ENCODE measurements at places on chromosomes 4 and X.
A peak's percentile ranks its signal among the peaks of the same experiment; 100 is the strongest.

DNA sequence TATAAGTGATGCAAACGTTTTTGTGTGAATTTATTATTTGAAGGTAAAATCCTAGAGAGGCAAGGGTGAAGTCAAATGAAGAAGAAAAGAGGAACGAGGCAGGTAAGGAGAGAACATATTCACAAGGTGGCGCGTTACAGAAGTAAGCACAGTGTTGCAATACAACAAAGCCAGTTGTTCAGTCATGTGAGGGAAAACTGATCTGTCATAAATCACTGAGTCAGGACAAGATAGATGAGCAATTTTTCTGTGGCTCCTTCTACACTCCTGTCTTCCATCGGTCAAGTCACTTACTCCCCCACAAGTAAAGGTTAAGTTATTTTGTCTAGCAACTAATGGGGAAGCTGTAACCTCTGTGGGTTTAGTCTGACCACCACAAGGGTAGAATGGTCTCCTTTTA is 203.0 kb upstream of the GK2 start:
- no peaks in the 10 kb centered on the region for H3K36me3 ChIP-seq
- no peak for DNase-seq
- H3K4me3 ChIP-seq: no peak overlapping the region
- H3K4me1 ChIP-seq: no peaks in the 10 kb centered on the region
- no peaks in the 10 kb centered on the region for H3K27me3 ChIP-seq

DNA sequence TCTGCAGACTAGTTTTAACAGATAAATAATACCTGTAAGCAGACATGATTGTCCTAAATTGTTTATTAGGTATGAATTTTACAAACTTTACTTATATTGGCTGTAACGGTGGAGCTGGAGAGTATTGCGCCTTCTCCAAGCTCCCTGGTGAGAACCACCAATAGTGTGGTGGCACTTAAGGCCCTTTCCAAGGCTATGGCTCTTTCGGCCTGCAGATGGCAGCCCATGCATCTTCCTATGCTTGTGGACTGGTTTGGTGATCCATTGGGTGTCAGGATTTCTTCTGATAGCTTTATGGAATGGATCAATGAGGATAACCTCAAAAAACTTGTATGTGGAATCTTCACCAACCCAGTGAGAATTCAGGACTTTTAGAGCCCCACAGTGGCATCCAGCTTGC is 7.8 kb downstream of the LARP1B start:
- no peaks in the 10 kb centered on the region for H3K27me3 ChIP-seq
- no peak overlapping the region for H3K27ac ChIP-seq
- no peak for DNase-seq
- H3K4me1 ChIP-seq: no peaks in the 10 kb centered on the region
- no peak overlapping the region for H3K4me3 ChIP-seq
- no peaks in the 10 kb centered on the region for H3K36me3 ChIP-seq

DNA sequence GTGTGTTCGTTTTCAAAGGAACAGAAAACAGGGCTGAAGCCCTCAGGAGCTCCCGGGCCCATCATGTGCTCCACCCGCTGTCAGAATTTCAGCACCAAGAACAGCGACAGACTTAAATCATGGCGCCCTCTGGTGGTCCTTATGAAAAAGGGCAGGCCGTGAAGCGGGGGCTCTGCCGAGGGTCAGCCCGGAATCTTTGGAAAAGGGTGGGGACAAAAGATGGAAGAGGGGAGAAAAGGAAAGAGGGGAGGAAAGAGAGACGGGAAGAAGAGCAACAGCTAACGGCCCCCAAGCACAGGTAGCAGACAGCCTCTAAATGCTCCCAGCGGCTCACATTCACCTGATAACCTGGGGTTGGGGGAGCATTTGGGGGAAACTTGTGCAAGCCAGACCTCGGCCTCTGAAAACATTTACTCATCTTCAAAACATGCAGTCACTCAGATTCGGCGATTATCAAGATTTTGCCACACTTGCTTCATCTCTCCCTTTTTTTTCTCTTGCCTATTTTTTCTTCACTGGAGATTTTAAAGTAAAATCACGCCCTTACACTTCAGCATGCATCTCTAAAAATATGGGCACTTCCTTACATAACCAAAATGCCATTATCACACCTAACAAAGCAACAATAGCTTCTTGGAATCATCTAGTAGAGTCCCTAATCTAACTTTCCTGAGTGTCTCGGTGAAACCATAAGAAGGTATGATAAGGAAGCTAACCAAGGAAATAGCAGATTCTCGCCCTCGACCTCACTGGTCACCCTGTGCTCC is 28.1 kb upstream of the MAN2B2 start:
- H3K27me3 ChIP-seq: no peaks in the 10 kb centered on the region
- no peaks in the 10 kb centered on the region for H3K36me3 ChIP-seq
- DNase-seq: no peak
- H3K4me3 ChIP-seq: no peak overlapping the region
- no peak overlapping the region for H3K27ac ChIP-seq

- H3K4me3 ChIP-seq: no peak overlapping the region
- H3K36me3 ChIP-seq: peaks cover 9% of the 10 kb centered on the region
- peaks cover 17% of the 10 kb centered on the region for H3K4me1 ChIP-seq
- H3K27me3 ChIP-seq: no peaks in the 10 kb centered on the region
Observed at GRCh38 chr4:76199664-76200211, 13.9 kb downstream of the SCARB2 start.

DNA sequence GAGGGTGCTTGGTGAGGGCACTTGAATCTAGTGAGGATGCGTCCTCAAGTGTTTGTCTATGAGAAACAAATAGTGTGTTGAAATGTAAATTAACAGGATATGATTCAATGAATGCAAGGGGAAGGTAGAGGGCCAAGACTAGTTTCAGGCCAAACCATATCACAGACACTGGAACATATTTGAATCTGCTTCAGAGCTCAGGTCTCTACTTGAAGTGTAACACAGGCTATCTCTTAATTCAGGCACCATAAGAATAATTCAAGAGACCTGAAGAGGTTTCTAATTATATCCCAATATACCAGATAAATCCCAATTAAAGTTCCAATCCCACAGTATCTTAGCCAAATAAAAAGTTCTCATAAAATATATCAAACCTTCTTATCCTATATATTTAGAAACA is 146.5 kb upstream of the INTU start:
- no peak overlapping the region for H3K27ac ChIP-seq
- H3K36me3 ChIP-seq: no peaks in the 10 kb centered on the region
- H3K4me1 ChIP-seq: no peaks in the 10 kb centered on the region
- H3K27me3 ChIP-seq: no peaks in the 10 kb centered on the region
- DNase-seq: no peak

DNA sequence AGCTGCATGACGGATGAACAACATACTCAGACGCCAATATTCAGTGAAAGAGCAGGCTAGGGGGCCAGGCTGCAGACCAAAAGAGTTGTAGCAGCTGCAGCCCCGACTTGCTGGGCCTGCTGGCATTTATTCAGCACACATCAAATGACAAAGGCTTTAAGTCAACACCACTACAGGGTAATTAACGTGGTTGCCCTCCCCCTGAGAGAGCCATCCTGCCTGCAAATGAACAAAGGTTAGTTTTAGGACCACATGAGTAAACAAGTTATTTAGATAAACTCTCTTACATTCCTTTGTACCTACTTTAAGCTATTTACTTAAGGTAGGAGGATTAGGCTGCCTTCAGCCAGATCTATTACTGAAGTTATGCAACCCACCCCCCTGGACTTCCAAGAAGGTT is 1329.1 kb downstream of the PCDH18 start:
- H3K27me3 ChIP-seq: no peaks in the 10 kb centered on the region
- H3K4me1 ChIP-seq: no peaks in the 10 kb centered on the region
- no peak for DNase-seq
- H3K27ac ChIP-seq: no peak overlapping the region
- H3K36me3 ChIP-seq: no peaks in the 10 kb centered on the region
- H3K4me3 ChIP-seq: no peak overlapping the region

DNA sequence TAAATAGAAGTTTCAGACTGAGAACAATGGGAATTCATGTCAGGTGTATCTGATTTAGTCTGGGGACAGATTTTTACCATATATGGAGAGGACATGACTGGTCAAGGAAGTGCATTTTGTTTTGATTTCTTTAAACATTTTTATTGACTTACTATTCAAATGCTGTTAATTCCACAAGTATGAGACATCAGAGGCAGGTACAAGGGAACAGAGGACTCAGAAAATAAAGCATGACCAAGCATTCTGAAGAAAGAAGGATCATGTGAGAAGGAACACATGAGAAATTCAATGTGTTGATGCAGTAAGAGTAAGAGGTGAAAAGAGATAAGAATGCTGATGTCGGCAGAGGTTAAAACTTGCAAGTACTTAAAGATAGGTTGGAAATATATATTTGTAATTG is 1452.6 kb downstream of the PCDH7 start:
- H3K4me1 ChIP-seq: peaks cover 10% of the 10 kb centered on the region
- H3K36me3 ChIP-seq: no peaks in the 10 kb centered on the region
- H3K27me3 ChIP-seq: no peaks in the 10 kb centered on the region
- H3K27ac ChIP-seq: no peak overlapping the region

DNA sequence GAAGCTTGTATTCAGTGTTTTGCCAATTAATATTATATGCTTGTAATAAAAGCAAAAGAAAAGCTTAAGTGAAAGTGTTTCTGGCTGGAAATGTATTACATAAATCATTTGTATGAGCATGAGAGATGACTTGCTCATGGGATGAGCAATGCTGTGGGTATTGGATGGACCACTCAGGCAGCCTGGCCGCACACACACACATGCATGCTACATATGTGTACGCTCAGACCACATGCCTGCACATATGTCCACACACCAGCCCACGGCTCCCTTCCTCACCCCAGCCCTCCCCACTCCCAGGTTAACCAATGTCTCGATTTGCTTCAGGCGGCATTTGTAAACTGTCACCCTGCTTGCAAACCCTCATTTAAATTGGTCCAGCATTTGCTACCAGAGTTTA is 55.9 kb downstream of the CPLX1 start:
- peaks cover 19% of the 10 kb centered on the region for H3K4me1 ChIP-seq
- DNase-seq: no peak
- no peaks in the 10 kb centered on the region for H3K27me3 ChIP-seq
- H3K4me3 ChIP-seq: no peak overlapping the region
- peaks cover 32% of the 10 kb centered on the region for H3K36me3 ChIP-seq

- no peaks in the 10 kb centered on the region for H3K4me1 ChIP-seq
- DNase-seq: no peak
- no peak overlapping the region for H3K27ac ChIP-seq
- H3K27me3 ChIP-seq: no peaks in the 10 kb centered on the region
- H3K4me3 ChIP-seq: no peak overlapping the region
Observed at GRCh38 chrX:1918780-1919179, 303.9 kb downstream of the ASMT start.

GRCh38 chrX:21373001-21373400 is 1.2 kb upstream of the CNKSR2 start:
- no peak overlapping the region for H3K4me3 ChIP-seq
- no peaks in the 10 kb centered on the region for H3K4me1 ChIP-seq
- DNase-seq: no peak
- no peaks in the 10 kb centered on the region for H3K27me3 ChIP-seq
- no peak overlapping the region for H3K27ac ChIP-seq

DNA sequence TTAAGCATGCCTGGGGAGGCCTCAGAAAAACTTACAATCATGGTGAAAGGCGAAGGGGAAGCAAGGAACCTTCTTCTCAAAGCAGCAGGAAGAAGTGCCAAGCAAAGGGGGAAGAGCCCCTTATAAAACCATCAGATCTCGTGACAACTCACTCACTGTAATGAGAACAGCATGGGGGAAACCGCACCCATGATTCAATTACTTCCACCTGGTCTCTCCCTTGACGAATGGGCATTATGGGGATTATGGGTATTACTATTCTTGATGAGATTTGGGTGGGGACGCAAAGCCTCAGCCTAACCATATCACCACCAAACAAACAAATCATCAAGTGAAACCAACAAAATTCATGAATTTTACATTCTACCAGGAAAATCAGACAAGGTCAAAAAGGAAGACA is 76.7 kb upstream of the TAB3 start:
- H3K27ac ChIP-seq: no peak overlapping the region
- no peaks in the 10 kb centered on the region for H3K27me3 ChIP-seq
- H3K36me3 ChIP-seq: no peaks in the 10 kb centered on the region
- no peak overlapping the region for H3K4me3 ChIP-seq
- no peak for DNase-seq

DNA sequence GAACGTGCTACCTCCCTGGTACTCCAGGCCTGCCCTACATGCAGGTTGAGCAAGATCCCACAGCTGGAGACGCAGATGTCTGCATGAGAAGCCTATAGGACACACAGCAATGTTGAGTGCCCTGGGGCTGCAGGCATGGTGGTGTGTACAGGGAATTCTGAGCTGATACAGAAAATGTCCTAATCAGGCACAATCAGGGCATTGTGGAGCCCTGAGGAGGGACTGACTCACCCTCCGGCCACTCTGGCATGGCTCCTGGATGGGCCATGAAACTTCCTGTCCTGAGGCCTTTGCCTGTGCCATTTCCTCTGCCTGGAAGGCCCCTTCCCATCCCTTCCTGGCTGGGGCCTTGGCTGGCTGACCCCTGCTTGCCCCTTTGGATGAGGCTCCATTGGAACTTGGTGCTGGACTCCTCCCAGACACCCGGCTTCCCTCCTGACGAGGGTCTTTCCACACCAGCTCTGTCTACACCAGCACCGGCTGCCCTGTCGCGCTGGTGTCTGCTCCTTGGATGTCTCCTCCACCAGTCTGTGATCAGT is 16.7 kb upstream of the AFAP1 start:
- H3K4me3 ChIP-seq: no peak overlapping the region
- H3K27me3 ChIP-seq: no peaks in the 10 kb centered on the region
- H3K4me1 ChIP-seq: peaks cover 25% of the 10 kb centered on the region
- no peaks in the 10 kb centered on the region for H3K36me3 ChIP-seq

DNA sequence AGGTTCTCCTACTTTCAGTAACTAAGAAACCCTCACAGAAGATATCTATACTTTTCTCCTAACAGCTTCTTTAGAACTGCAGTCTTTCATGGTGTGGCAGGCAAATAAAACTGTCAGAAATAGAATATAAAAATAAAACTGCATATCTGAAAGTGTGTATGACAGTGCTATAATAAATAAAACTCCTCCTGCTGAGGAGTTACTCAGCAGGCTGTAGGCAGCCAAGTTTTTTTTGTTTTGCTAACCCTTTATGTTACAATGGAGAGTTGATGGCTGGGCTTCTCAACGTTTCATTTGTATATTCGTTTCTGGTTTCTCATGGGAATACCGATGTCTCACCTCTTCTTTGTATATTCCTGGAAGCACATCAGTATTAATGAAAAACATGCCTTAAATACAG is 18.2 kb upstream of the UGT2B10 start:
- H3K4me1 ChIP-seq: no peaks in the 10 kb centered on the region
- no peak for DNase-seq
- H3K36me3 ChIP-seq: no peaks in the 10 kb centered on the region
- H3K27ac ChIP-seq: no peak overlapping the region
- H3K4me3 ChIP-seq: no peak overlapping the region
- H3K27me3 ChIP-seq: no peaks in the 10 kb centered on the region

- no peaks in the 10 kb centered on the region for H3K36me3 ChIP-seq
- no peaks in the 10 kb centered on the region for H3K27me3 ChIP-seq
- H3K27ac ChIP-seq: no peak overlapping the region
- no peak for DNase-seq
Observed at GRCh38 chr4:104032896-104033295, 313.1 kb upstream of the TACR3 start.

- H3K4me3 ChIP-seq: peak within 1 kb of the TSS; percentile 54
- H3K36me3 ChIP-seq: peaks cover 4% of the 10 kb centered on the region
- no peaks in the 10 kb centered on the region for H3K27me3 ChIP-seq
Observed at GRCh38 chr4:86891762-86892635, at the start of gene C4orf36. TSS of gene C4orf36 (minus strand) at chr4:86892422. CDS start at chr4:86891520, 902 bp downstream.
